ENCODE measurements at places on chromosomes 2 and 18. TPM values are rescaled to one million over a fixed set of nuclear protein-coding genes. Genes with fewer than 3 reads are reported as not detected.

Gene GCA
- 14.0 TPM for polyA plus RNA-seq

Gene TRIB2
- 48.6 TPM for polyA plus RNA-seq

Gene PCARE
- not detected for polyA plus RNA-seq

Gene CIDEA
- polyA plus RNA-seq, result not detected

Gene CTAGE1
- polyA plus RNA-seq, result not detected

Gene G6PC2
- not detected for polyA plus RNA-seq

DNA sequence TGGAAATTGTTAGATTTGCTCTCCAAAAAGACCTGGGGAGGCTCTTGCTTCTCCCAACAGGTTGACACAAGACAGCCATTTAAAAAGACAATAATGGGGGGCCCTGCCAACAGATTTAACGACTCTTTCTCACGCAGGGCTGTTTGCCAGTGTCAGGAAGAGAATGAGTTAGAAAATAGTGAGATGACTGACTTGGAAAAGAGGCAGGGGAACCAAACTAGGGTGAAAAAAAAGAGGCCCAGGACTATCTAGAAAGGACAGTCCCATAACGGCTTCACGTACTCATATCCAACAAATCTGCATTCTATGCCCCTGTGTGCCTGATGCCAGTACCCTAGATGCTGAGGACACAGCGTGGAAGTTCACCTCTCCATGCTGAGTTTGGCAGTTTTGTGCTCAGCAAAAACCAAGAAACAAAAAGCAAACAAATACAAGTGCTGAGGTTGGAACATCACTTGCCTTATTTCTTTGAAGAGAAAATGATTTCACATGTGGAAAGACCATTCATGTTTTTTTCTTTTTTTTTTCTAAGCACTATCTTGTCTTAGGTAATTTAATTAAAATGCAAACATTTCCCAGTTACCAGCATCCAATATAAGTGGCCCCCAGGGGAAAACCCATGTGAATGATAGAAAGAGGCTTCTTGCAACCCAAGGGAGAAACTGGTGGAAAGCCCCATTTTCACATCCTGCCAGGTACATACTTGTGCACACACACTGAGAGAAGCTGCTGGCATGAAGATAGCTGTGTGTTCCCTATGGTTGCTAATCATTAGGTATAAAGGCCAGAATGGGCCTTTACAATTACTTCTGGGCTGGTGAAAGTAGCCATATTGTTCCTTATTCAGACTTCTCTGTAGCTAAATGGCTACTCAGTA, 10.6 kb upstream of the WIPF1 start:
- DNase-seq, result no peak

- no peak for DNase-seq
Measured at GRCh38 chr2:184938221-184938985, 340.1 kb downstream of the ZNF804A start.

DNA sequence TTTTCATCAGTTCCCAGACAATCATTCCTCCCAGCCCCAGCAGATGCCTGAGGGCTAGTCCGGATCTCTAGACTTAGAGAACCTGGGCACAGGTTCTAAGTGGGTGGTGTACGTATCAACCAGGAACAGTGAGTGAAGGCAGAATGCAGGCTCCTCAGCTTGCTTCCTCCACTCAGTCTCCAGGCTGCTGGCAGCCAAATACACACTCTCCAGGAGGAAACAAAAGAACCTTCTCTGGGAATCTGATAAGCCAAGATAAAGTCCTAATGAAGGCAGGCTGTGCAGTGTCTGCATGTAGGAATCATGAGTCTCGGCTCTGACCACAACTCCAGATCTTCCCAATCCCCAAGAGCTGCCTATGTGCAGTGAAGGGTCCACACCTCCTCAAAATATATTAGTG, 245.7 kb downstream of the SP3 start:
- DNase-seq, result no peak

- no peak for DNase-seq
Measured at GRCh38 chr2:231727621-231728020, 19.3 kb downstream of the PTMA start.

GRCh38 chr2:239502430-239503186, 101.8 kb upstream of the HDAC4 start:
- DNase-seq, result no peak

DNA sequence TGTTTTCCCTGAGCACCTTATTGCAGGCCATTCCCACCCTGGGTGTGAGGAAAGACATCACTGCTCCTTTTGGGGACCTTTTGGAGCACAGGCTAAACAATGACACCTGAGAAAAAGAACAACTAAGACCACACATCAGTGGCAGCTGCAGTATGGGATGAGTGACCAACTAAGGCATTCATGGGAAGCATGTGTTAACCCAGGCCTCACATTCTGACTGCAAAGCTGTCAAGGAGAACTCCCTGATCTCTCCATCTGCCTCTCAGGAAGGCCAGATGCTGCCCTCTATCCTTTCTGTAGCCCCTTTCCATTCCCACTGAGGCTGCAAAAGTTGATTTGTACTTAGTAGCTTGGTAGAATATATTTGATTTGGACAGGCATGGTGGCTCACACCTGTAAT, 277.7 kb upstream of the FBXO11 start:
- no peak for DNase-seq

DNA sequence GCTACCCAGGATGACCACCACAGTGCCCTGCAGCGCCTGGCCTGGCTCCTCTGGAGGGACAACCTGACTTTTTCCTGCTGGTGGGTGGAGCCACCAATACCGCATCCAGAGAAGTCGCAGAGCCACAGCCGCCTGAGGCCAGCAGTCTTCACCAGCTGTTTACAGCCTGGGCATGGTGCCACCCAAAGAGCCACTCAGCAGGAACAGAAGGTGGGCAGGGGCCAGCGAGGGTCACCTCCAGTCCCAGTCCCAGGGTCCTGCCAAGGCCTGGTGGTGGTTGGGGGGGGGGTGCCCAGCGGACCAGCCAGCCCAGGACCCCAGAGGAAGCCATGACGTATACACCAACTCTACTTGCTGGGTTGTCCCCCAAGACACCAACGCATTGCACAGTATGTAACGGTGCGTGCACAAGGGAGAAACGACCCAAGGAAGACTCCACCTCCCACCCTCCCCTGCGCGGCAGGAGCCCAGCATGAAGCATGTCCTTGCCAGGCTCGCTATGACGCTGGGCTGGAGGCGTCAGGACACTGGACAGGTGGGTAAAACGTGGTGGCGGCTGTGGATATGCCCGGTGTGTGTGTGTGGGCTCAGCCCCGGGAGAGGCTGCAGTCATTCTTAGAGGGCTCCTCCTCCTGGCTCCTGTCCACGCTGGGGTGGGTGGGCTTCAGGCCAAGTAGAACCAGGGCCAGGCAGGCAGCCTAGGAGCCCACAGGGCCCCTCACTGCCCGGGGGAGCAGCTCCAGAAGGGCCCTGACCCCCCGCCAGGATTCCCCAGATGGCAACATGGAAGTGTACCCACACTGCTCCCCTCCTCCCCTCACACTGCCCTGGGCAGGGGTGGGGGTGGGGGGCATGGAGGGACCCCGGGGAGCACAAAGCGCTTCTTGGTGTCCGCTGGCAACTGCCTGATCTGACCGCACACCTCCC, 49.3 kb downstream of the HS6ST1 start:
- DNase-seq, result no peak

DNA sequence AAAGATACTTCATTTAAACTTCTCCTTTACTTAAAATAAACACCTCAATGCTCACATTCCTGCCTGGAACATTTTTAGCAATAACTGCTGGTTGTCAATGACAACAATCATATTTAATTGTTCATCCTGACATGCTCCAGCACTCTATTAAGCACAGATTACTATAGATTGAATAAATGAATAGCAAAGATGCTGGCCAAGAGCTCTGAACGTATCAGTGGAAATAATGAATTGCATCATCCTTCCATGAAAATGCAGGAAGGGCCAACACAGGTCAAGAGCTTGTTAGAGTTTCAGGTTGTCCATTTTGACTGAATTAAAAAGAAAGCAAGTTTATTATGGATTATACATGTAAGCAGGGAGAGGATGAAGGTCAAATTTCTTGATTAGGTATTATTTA, 994.0 kb downstream of the TSN start:
- DNase-seq, result no peak

DNA sequence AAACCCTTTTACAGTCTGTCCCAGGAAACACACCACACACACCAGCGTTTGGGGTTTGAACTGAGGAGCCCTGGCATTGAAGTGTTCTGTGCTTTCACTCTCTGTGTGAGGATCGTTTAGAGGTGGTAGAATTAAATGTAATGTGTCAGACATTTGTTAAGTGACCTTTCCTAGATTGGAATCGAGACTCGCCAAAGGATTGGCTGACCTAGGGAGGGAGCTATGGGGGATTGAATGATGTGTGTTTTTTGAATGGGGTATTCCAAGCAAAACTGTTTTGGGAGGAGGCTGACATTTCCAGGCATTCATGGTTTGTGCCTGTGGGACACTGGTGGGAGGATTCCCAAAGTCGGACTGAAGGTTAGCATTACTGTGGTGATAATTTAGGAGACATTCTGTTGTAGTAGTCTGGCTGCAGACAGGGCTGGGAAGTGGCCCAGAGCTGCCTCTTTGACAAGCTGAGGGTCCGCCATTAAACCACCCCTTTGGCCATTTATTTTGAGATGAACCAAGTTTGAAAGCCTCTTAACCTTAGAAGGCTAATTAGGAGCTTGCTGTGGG, 1.7 kb downstream of the MYO1B start:
- DNase-seq, result no peak

GRCh38 chr2:203714112-203714511, 7.7 kb downstream of the CD28 start:
- DNase-seq, result no peak

DNA sequence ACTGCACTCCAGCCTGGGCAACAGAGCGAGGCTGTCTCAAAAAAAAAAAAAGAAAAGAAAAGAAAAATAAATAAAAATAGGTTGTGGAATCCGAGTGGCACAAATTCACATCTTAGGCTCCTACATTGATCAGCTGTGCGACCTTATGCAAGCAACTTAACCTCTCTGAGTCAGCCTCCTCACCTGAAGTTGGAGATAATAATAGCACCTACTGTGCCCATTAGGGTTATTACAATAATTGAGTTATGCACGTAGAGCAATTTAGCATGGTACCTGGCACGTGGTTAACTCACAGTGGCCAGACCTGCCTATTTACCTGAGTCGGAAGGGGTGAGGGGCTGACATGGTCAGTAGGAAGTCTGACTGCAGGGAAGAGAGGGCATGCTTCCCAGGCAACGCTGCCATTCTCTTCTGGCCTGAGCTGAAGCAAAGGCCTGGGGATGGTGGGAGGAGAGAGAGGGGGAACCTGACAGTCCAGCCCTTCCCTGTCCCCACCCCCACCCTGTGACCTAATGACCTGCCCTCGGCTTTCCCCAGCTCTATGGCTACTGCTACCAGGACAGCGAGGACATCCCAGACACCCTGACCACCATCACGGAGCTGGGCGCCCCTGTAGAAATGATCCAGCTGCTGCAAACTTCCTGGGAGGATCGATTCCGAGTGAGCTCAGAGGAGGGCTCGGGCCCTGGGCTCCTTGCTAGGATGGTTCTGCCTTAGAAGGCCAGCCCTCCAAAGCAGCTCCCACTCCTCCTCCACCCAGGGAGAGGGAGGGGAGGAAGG, 5.1 kb downstream of the PKDCC start:
- DNase-seq, result no peak
